A172 (cell line): ENCODE measurements at places on chromosomes 5 and 9. TPM values are rescaled to one million over a fixed set of nuclear protein-coding genes. Genes with fewer than 3 reads are reported as not detected.

Gene IL9
- total RNA-seq, result not detected in 2 replicates

Gene GPSM1
- 92.9 and 101 TPM in 2 replicates for total RNA-seq

Gene PTPRD
- total RNA-seq, result 0.71 and 1.0 TPM in 2 replicates

Gene CTXN3
- total RNA-seq, result not detected in 2 replicates

Gene UBAP1
- total RNA-seq, result 40.0 and 46.1 TPM in 2 replicates
